ENCODE measurements at places on chromosomes 3 and 15.

GRCh38 chr3:187858711-187859110 lies 113.4 kb upstream of the BCL6 start:
- no peak for DNase-seq

- DNase-seq, result no peak
Observed at GRCh38 chr3:162780313-162780712, 1283.7 kb downstream of the OTOL1 start.

GRCh38 chr15:61186905-61187741 lies 42.0 kb downstream of the RORA start:
- no peak for DNase-seq

DNA sequence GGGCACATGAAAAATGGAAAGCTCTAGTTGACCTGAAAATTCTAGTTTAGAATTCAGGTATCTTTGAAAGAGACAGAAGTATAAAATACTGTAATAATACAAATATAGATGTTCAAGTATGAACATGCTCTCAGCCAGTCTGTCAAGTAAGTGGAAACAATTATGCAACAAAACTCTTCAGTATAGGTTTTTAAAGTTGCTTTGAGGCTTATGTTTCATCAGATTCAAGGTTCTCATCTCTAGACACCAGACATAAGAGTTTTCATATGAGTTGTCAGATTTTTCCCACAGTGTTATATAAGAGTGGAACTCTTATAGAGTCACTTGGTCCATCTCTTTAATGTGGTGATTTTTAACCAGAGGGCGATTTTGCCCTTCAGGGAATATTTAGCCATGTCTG lies 22.0 kb downstream of the CMSS1 start:
- DNase-seq, result no peak

DNA sequence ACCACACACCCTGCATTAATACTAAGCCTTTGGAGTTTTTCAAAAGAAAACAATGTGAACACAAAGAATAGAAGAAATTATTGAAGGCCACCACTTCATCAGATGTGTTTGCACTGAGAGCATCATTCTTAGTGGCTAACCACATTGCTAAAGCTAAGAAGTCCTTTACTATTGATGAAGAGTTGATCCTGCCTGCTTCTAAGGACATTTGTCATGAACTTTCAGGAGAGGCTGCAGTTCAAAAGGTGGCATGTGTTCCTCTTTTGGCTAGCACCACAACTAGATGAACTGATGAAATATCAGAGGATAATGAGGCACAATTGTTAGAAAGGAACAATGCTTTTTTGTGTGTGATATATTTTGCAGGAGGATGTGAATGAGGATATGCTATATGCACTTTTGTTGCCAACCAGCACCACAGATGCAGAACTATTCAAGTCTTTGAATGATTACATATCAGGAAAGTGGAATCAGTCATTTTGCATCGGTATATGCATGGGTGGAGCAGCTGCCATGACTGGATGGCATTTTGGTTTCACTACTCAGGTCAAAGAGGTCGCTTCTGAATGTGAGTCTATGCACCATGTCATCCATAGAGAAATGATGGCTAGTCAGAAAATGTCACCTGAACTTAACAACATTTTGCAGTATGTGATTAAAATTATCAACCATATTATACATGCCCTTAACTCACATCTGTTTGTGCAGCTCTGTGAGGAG lies 2.5 kb upstream of the EID1 start:
- peak; percentile 63 for DNase-seq

GRCh38 chr15:25844981-25845680 lies 18.0 kb downstream of the ATP10A start:
- DNase-seq, result no peak

DNA sequence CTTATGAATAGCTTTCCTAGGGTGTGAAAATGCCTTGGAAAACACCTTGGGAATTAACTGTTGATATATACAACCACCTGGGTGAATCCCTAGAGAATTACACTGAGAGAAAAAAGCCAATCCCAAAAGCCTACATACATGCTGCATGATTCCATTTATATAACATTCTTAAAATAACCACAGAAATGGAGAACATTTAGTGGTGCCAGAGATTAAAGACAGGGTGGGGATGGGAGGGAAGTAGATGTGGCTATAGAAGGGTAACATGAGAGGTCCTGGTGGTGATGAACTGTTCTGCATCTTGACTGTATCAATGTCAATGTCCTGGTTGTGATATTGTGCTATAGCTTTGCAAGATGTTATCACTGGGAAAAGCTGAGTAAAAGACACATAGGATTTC lies 291.0 kb downstream of the CLSTN2 start:
- DNase-seq, result no peak

DNA sequence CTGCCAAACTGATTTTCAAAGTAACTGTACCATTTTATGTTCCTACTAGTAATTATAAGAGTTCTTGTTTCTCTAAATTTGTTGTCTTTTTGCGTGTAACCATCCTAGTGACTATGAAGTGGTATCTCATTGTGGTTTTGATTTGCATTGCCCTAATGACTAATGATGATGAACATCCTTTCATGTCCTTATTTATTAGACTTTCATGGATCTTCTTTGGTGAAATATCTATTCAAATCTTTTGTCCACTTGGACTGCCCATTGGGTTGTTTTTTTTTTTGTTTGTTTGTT lies 3.6 kb downstream of the OXSR1 start:
- DNase-seq, result peak; percentile 67

DNA sequence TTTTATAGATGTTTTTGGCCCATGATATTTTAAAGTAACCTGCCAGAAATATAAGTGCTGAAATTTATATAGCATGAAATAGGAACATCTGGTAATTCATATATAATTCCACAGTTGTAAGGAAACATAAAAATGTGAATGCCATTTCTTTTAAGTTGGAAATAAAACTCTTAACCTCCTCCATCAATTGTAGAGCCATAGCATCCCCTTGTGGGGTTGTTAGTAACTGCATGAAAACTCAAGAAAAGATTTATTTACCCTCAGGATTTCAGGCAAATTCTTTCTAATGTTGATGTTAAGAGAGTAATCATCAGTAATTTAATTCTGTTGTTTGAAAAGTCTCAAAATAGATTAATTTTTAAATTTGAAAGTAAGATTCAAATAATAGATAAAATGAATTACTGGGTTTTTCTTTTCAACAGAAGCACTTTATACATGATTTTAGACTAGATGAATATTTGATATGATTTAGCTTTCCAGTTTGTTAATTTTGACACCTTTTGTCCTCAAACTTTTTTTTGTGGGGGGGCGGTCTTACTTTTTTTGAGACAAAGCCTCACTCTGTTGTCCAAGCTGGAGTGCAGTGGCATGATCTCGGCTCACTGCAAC lies 74.7 kb downstream of the RASA2 start:
- DNase-seq, result peak; percentile 66

DNA sequence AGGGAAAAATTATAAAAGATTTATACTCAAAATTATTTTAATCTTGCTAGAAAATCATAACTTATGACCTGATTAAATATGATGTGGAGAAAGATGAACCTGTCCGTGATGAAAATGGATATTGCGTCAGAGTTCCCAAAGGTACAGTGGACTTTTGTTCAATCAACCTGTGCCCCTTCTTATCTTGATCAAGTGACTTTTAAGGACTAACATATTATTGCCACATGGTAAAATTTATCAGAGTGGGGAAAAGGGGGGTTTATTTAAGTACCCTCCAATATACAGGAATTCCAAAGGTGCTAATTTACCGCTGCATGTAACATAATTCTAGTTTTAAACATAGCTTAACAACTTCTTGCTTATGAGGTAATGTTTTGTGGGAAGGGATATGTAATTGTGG lies 39.6 kb downstream of the HDC start:
- no peak for DNase-seq

- no peak for DNase-seq
Observed at GRCh38 chr15:44883199-44883877, 73.1 kb upstream of the TERB2 start.

DNA sequence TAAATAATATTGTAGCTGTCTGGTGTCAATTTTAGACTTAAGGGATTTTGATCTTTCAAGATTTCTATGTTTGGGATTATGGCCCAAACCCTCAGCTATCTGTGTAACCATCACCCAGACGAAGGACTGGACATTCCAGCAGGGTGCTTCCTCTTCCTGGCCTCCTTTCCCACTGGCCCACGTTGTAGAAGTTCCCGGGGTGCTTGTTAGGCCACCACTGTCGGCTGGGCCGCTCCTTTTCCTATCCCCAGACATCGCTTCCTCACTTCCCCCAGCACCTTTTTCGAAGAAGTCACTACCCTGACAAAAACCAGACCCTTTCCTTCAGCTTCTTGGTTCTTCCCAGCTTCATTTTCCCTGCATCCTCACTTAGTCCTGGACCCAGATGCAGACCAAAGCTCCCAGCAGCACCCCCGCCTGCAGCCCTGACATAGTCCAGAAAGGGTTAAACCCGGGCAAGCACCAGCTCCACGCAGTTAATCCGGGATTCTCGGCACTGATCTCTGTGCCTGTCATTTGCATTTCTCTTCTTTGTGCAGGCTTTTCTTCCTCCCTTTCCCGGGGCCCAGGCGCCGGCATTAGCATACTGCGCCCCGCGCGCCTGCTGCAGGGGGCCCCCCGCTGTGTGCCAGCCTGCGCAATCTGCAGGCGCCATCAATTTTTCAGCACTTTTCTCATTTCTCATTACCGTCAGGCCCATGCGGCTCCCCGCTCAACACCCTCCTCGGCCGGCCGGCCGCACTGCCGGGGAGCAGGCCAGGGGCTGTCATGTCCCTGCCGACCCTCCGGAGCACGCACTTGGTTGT lies 90.6 kb downstream of the ZNF621 start:
- DNase-seq, result no peak

- no peak for DNase-seq
Observed at GRCh38 chr15:99619712-99620111, 53.9 kb downstream of the MEF2A start.

GRCh38 chr15:92903631-92903965 lies 3.5 kb downstream of the CHD2 start:
- DNase-seq, result no peak

DNA sequence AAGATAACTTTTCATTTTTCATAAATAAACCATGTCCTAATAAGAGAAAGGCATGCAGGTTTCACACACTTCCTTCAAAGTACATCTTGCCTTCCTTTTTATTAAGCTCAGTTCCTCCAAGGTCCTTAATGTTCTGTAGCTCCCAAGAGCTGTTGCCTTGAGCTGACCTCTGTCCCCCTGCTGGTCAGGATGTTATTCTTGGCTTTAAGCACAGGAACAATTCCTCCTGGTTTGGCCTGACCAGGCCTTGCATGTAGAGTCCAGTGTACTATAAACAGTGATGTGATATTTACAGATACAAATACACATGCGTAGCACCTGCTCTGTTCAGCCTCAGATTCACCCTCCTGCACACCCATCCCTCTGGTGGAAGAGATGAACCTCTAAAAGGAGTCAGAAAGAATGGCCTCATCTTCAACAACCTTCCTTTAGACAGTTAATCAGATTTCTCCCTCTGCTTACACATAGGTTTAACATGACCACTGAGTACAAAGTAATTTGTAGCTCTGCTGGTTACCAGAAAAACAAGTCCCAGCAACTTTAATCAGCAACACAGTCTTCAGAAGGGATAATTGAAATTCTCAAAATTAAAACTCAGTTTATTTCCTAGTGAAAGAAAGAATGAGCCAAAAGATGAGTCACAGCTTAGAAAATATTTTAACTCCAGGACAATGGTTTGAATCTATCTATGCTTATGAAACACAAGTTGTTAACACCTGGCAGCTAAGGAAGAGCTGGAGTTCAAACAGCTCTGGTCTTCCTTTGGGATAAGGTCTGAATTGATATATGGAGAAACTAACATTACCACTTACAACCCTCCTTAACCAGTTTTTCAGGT lies 46.5 kb downstream of the PTPN9 start:
- DNase-seq, result no peak

- DNase-seq, result no peak
Observed at GRCh38 chr3:153397794-153398193, 235.8 kb downstream of the RAP2B start.

DNA sequence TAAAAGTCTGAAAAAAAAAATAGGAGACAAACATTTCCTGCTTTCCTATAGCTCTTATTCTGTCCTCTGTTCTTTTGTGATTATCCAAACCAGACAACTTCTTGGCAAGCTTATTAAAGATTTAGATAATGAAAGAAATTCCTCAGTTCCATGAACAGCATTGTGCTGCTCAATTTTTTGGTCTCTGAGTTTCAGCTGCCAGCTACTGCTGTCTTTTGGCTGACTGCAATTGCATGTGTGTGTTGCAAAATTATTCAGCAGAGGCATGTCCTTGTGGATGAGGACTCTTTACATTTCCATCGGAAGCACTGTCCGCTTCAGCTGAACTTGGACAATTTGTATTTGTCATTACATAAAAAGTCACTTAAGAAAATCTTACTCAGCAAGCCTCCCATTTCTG lies 397.3 kb upstream of the RASGRP1 start:
- no peak for DNase-seq

DNA sequence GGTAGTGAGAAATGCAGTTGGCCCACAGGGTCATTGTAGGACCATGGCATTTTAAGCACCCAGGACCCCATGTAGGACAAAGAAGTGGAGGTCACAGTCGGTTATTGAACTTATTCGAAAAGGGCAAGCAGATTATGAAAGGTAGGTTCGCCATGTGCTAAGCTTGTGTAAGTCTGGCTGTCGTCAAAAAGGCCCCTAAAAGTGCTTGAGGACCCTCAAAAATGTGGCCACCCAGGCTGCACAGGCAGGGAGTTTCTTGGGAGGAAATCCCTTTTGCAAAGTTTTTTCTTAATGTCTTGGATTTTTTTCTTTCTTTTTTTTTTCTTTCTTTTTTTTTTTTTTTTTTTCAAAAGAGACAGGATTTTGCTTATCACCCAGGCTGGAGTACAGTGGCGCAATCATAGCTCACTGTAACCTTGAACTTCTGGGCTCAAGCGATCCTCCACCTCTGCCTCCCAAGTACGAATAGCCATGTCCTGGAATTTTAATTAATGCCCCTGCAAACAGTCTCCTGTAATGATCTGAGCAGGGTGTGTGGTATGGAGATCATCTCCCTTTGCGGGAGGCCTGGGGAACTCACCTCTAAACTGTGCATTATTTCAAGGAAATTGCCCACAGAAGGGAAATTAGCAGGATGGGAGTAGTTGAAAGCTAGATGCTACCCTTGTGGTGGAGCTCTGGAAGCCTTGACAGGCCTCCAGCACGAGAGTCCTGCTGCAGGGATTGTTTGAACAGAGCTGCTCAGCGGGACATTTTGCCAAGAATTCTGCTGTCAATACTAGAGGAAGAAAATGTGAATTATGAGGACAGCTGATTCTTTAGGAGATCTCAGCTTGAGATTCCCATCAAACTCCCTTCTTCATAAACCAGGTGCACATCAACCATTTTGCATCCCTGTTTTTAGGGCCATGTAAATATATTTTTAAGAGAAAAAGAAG lies 28.4 kb downstream of the THSD4 start:
- no peak for DNase-seq

GRCh38 chr15:63587527-63587926 lies 9.7 kb upstream of the FBXL22 start:
- DNase-seq, result no peak

All from T-helper 2 cell (primary cell).